Glomerular endothelial cell (primary cell): ENCODE measurements at places on chromosomes 11 and 22. TPM values are rescaled to one million over a fixed set of nuclear protein-coding genes. Genes with fewer than 3 reads are reported as not detected.

The OR52I2 gene
- total RNA-seq, result not detected in 2 replicates

- no peak for DNase-seq
Observed at GRCh38 chr11:123111465-123111864, 49.5 kb upstream of the HSPA8 start.

GRCh38 chr11:119363081-119363850, 16.8 kb upstream of the MFRP start:
- DNase-seq, result no peak

DNA sequence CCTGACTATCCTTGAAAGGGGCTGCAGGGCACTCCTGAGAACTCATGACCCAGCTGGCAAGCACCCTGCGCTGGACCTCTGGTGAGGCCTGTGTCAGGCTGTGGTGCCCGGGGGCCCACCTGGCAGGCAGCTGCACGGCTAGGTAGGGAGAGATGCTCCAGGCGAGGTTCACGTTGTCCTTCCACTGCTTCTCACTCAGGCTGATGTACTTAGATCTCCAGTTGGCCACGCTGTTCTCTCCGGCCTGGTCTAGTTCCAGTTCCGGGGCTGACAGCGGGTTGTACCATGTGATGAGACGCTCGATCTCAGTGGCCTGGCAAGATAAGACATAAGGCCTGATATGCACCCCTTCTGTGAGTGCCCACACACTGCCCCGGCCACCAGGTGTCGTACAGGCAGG, 44.7 kb upstream of the SERPIND1 start:
- DNase-seq, result no peak

DNA sequence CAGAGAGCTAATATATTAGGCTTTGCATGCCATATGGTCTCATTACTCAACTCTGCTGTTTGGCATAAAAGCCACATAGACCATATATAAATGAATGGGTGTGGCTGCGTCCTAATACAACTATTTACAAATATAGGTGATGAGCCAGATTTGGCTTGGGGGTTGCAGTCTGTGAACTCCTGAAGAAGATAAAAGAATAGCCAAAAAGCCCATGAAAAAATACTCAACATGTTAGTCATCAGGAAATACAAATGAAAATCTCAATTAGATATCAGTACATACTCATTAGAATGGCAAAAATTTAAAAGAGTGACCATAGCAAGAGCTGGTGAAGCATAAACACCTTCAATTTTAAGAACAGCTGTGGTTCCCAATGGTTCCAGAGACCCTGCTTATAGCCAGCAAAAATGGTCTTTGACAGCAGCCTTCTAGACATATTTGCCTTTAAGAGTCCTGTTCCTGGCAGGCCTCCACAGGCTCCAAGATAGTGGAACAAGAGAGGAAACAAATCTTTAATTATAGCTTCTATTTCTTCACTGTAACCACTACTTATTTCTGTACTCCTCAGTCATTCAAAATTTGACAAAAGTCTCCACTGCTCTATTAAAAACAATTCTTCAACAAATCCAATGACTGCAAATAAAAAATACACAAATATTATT, 16.1 kb downstream of the C2CD3 start:
- no peak for DNase-seq

- DNase-seq, result no peak
Observed at GRCh38 chr11:702462-703461, 3.3 kb upstream of the EPS8L2 start.

- no peak for DNase-seq
Observed at GRCh38 chr22:30889996-30890480, 78.5 kb downstream of the MORC2 start.

DNA sequence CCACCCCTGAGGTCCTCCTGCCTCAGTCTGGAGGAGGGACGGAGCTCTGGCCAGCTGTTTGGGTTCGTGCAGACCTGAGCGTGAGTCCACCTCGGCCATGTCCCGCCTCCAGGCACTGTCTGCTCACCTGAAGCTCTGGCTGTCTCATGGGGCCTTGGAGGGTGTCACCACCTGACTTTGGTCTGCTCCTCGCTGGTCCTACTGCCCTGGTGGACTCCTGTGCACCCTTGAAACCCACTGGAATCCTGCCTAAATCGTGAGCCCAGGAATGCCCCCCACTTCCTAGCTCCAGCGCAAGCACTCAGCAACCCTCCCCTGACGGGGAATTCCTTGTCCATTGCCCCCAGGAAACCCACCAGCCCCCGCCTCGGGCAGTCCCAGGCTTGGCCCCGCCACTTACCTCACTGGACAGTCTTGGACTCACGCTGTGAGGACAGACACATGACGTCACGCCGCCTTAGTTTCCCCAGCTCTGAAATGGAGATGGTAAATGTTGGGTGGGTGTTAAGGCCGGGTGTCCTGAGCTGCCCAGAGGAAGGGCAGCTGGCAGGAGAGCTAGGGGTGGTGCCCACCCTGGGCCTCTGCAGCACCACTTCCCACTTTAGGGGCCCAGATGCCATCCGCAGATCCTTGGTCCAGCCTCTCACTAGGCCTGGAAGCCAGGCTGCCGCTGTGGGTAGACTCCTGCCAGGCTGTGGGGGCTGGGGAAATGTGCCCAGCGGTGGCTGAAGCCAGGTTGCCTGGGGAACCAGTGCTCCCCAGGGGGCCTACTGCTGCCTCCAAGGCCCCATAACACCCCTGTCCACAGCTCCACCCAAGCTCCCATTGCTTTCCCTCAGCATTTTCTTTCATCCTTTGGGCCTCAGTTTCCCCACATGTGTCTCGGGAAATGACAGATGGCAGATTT, 18.2 kb upstream of the TBX1 start:
- DNase-seq, result no peak

DNA sequence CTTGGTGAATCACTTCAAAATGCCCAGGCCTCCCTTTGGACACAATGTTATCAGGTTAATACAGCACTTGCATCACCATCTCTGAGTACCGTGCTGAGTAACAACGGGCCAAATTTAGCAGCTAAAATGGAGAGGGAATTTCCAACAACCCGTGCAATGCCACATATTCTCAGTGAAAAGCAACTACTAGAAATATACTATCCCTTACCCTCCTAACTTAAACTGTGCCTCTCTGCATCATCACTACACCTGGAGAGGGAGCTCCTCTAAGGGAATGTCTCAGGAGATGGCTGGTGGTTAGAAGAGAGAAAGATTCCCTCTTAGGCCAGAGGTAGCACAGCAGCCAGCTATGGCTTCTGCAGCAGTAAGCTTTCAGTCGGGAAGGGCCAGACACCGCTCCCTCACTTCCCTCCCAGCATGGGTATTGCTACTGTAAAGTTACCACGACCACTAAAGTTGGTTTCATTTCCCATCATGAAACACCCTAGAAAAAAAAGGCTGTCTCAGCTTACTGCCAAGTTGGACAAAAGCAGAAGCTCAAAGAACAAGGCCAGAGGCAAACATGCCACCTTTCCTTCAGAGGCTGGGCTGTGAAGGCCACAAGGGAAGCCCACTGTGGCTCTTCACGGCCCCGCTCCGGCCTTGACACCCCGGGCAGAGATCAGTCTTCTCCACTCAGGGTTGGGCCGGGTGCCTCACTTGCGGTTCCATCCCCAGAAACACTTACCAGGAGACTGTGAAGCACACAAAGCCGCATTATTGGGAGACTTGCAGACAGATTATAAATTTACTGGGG, 3.9 kb downstream of the MAML2 start:
- no peak for DNase-seq

GRCh38 chr22:43388420-43388851, 23.4 kb upstream of the MPPED1 start:
- DNase-seq, result no peak

DNA sequence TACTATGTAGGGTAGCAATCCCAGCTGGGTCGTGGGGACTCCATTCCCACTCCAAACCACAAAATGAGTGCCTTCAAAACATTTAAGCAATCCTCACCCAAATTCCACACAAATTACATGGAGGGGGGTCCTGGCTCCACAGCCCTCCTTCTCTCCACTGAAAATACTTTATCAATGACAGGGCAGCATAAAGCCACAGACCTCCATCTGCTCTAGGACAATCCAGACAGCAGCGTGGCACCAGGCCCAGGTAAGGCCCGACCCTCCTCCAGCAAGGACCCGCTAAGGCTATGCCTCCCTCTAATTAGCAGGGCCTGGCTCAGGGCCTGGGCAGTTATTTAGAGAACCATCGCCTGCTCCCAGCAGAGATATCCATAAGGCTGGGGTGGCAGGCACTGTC, at the start of gene PANX3:
PANX3 (plus strand) TSS at position 365 of the 400 bp plus-strand sequence. CDS start 129 bp downstream, outside the sequence.
- DNase-seq, result no peak

DNA sequence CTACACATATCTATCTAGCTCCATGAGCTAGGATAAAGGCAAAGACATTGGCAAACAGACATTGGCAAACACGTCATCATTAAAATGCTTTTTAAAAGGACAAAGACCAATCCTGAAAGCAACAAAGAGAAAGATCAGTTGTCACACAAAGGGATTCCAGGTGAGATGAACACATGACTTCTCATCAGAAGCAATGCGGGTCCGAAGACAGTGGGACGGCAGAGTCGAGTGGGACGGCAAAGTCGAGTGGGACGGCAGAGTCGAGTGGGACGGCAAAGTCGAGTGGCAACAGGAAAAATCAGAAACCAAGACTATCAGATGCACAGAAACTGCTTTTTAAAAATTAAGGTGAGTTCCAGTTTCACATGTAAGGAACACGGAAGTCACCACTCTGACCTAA, 609.5 kb downstream of the BRD1 start:
- DNase-seq, result no peak

DNA sequence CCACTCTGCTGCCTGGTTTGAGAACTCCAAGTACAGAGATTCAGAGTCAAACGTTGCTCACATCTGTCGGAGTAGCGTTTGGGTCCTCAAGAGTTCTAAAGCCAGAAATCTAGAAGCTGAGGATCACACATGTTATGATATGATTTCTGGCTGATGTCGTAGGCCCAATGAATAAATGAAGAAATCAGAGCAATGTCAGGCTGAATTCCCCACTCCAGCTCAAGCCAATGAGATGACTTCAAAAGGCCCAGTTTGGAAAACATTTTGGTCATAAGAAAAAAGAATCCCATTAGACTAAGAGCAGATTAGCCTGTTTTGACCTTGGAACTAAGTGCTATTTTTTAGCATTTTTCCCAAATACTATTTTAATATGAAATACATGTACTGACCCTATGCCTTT, 106.7 kb downstream of the ETS1 start:
- DNase-seq, result no peak
